ENCODE measurements at places on chromosomes 3 and 15.

DNA sequence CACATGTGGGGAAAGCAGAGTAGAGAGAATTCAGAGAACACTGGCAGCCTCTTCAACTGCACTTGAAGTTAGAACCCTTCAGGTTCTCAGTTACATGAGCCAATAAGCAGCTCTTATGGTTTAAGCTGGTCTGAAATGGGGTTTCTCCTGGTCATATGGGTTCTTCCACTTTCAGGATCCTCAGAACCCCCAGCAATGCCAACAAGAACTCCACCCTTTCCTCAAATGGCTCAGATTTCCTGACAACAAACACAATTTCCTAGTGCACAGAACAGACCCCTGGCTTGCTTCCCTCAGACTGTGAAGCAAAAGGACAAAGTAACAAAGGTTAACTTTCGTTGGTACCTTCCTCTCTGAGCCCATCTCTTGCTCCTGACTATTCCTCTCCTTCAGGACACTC lies 23.9 kb upstream of the FRMD4B start:
- DNase-seq, result no peak

DNA sequence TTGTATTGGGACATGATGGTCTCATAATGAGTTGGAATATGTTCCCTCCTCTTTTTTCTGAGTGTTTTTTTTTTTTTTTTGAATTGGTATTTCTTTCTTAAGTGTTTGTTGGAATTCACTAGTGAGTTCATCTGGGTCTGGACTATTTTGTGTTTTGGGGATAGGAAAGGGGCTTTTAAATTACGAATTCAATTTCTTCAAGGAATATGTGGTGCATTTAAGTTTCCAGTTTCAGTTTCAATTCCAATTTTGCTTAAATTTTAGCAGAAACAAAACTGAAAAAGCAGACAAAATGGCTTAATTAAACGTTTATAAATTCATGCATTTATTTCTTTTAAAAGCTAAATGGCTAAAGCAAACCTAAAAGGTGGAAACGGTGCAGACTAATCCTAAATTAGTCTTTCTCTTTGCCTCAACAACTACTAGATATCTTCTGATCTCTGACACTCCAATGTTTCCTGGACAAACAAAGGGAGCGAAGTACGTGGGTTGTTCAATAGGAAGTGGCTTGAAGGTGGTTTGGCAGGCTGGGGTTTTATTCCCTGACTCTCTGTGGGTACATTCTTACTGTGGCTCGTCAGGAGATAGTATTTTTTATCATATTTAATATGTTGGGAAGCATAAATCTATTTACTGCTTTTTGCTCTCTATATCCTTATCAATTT lies 50.0 kb upstream of the CORO2B start:
- DNase-seq, result no peak

- DNase-seq, result no peak
Measured at GRCh38 chr3:195397524-195397923, 45.3 kb downstream of the ACAP2 start.

GRCh38 chr15:81293728-81294515 lies 30.0 kb downstream of the STARD5 start:
- DNase-seq, result no peak

DNA sequence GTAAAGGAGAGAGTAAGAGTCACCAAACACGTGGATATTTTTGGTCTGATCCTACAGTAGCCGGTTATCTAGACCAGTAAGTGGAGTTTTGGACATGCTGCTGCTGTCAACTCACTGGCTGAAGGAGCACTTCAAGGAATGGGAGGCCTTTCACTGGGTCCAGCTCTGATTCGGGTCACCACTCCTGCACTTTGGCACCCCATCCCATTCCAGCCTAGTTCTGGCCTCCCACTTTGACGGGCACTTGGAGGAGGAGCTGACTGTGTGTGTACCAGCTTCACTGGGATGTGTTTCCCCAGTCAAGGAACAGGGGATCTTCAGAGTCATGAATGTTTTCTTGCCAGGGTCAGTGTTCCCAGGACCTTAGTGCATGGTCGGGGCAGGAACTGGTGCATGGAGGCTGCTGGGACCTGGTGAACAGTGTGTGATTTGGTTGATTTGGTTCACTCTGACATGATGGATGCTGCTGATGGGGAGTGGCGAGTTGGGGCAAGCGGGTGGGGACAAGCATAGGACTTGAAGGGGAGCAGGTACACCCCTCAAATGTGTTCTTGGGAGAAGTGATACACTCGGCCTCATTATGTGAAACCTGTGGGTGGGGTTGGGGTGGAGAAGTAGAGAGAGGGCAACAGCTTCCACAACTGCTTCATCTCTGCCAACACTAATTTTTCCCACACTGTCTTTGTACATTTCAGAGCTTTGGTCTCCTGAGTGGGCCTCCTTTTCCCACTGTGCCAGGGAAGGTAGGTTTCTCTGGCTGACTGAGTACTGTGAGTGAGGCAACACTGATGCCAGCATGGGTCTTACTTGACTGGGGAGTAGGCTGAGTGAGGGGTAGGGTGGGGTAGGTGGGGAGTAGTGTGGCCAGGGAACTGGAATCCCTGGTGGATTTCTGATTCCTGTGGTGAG lies 64.0 kb downstream of the RGMA start:
- no peak for DNase-seq

All from GM23248 (cell line).